ENCODE measurements at places on chromosomes 11 and 22. TPM values are rescaled to one million over a fixed set of nuclear protein-coding genes. Genes with fewer than 3 reads are reported as not detected.

- DNase-seq: no peak
- no peak overlapping the region for H3K27ac ChIP-seq
- H3K36me3 ChIP-seq: no peaks in the 10 kb centered on the region
- H3K27me3 ChIP-seq: peaks cover 66% of the 10 kb centered on the region
Measured at GRCh38 chr22:26953012-26953883, 295.9 kb downstream of the MIAT start.

DNA sequence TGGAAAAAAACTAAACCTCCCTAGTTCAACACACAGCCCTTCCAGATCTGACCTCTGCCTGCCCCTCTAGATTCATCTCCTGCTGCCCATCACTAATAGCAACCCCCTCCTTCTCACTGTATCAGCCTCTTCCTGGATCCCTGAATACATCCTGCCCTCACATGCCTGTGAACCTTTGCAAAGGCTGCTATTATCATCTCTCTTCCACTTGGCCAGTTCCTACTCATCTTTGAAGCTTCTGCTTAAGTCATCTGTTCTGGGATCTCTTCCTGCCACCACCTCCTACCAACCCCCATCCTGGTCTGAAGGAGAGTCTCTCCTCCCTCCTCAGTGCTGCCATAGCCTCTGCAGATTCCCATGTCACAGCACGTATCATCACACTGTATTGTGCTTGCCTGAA, 38.0 kb upstream of the AMOTL1 start:
- no peak overlapping the region for H3K4me3 ChIP-seq
- no peak for DNase-seq
- no peak overlapping the region for H3K27ac ChIP-seq
- no peaks in the 10 kb centered on the region for H3K36me3 ChIP-seq
- peaks cover 7% of the 10 kb centered on the region for H3K4me1 ChIP-seq

GRCh38 chr22:45768490-45768889, 96.9 kb downstream of the ATXN10 start:
- no peak overlapping the region for H3K27ac ChIP-seq
- H3K4me1 ChIP-seq: peaks cover 7% of the 10 kb centered on the region
- H3K27me3 ChIP-seq: no peaks in the 10 kb centered on the region
- peaks cover 28% of the 10 kb centered on the region for H3K36me3 ChIP-seq
- DNase-seq: no peak
- no peak overlapping the region for H3K4me3 ChIP-seq

DNA sequence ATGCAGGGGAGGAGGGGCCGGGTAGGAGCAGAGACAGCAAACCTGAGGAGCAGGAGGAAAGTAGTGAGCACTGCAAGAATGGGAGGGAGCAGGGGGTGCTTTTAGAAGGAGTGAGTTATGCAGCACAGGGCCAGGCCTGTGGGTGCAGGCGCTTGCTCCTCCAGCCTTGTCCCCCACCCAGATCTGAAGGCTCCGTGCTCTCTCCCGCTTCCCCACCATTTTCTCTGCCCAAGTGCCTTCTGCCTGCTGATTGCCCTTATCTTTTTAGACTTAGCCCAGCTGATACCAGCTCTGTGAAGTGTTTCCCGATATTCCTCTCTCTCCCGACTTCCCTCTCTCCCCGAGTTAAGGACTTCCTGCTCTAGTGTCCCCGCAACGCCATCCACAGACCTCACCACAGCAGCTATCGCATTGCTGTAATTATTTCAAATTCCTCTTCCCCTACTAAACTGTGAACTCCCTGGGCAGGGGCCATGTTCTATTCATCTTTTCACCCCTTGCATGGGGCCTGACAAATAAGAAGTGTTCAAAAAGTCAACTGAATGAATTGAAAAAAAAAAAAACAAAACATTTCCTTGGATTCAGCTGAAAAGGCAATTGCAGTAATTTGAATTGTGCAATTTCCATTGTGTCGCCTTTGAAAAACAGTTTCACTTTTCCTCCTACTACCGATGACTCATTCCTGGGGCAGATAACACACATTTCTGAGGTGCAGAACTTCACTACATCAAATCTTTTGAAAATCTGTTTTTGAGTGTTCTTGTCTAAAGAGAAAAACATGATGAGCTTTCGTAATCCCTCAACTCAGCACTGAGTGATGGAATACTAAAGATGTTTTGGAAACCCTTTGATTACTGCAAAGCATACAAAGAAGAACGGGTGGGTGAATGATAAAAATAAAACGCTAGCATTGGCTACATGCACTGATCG, 69.7 kb upstream of the BMAL1 start:
- H3K36me3 ChIP-seq: no peaks in the 10 kb centered on the region
- peaks cover 12% of the 10 kb centered on the region for H3K4me1 ChIP-seq
- peaks cover 8% of the 10 kb centered on the region for H3K27me3 ChIP-seq

GRCh38 chr11:109512680-109513079, 90.7 kb downstream of the C11orf87 start:
- H3K27me3 ChIP-seq: peaks cover 2% of the 10 kb centered on the region
- DNase-seq: no peak
- no peaks in the 10 kb centered on the region for H3K4me1 ChIP-seq
- H3K4me3 ChIP-seq: no peak overlapping the region

GRCh38 chr11:122307476-122308035, 191.5 kb upstream of the BLID start:
- no peaks in the 10 kb centered on the region for H3K36me3 ChIP-seq
- H3K27me3 ChIP-seq: peaks cover 52% of the 10 kb centered on the region
- H3K4me1 ChIP-seq: no peaks in the 10 kb centered on the region
- DNase-seq: no peak
- H3K4me3 ChIP-seq: no peak overlapping the region

DNA sequence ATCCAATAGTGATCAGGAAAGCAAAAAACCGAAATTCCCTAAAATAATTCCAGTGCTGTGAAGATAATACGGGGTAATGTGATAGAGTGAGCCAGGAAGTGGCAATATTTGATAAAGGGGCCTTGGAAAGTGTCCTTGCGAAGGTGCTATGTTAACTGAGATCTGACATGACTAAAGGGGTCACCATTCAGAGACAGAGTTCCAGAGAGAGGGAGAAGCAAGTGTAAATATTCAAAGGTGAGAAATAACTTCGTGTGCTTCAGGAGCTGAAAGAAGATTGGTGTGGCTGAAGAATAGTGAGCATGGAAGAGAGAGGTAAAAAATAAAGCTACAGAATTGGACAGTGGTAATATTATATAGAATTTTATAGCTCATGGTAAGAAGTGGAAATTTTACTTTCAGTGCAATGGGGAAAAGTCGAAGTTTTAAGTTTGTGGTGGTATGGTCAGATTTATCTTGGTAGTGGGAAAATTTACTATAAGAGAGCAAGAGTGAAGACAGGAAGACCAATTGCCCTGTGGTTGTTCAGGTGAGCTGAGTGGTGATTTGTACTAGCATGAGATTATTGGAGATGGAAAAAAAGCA, 164.5 kb downstream of the JRKL start:
- H3K4me1 ChIP-seq: no peaks in the 10 kb centered on the region
- no peaks in the 10 kb centered on the region for H3K27me3 ChIP-seq
- H3K36me3 ChIP-seq: no peaks in the 10 kb centered on the region
- H3K27ac ChIP-seq: no peak overlapping the region
- H3K4me3 ChIP-seq: no peak overlapping the region
- no peak for DNase-seq

RTN4RL2 gene
- total RNA-seq: 2.1 TPM

Measured in progenitor cell of endocrine pancreas (in vitro differentiated cells).